ENCODE measurements at places on chromosomes 5 and 9.

- DNase-seq = no peak
These were observed 26.0 kb downstream of the GAS1 start for GRCh38 chr9:86921151-86921923.

GRCh38 chr5:166795756-166796155 lies 1495.7 kb upstream of the WWC1 start:
- no peak for DNase-seq

GRCh38 chr5:133403741-133404364 lies 208.5 kb downstream of the FSTL4 start:
- DNase-seq = no peak

- no peak for DNase-seq
These were observed 1.1 kb upstream of the ICE1 start for GRCh38 chr5:5421149-5421960.

DNA sequence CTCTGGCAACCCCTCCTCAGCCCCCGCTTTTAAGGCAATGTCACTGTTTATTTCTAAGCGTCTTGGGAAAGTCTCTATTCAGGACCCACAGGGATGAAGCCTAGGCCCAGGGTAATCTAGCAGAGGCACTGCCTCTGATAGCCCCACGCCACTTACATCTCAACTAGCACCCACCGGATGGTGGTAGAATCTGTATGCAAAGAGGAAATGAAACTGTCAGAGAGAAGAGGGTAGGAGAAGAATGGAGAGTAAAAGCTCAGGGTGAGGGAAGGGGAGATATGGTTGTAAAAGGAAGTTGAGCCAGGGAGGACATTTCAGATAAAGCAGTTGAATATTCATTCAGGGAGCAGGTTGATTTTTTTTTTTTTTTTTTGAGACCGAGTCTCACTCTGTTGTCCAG lies 3.0 kb downstream of the FRRS1L start:
- DNase-seq = no peak

GRCh38 chr5:120365656-120366446 lies 98.2 kb upstream of the PRR16 start:
- no peak for DNase-seq
